T follicular helper cell (primary cell): ENCODE measurements at places on chromosomes 2 and 18.
A peak's percentile ranks its signal among the peaks of the same experiment; 100 is the strongest.

- DNase-seq: no peak
Observed at GRCh38 chr18:3380384-3380961, 69.5 kb upstream of the TGIF1 start.

DNA sequence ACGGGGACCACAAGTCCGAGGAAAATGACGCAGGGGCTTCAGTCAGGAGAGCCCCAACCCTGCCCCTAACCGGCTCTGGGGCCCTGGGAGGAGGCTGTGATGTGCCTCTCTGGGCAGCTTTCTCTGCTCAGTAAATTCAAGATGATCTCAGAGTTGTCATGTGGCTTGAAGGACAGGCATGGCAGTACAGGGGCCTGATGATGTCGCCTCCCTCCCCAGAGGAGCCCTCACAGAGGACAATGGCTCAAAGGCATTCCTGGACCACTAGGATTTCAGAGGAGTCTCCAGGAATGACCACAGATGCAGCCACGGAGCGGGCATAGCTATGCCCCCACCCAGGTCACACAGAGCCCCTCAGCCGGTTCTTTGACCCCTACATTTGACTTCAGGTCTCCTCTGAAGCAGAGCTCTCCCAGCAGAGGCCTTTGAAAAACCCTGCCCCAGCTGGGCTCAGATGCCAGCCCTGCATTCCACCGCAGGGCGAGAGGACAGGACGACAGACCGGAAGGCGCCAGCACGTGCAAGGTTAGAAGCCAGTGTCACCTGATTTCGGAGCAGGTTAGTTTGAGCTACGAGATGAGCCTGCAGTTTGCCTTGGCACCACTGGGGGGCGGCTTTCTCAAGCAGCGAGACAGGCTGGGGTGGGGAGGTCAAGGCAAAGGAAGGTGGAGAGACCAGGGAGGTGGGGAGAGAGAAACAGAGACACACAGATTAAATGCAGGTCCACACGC lies 39.2 kb downstream of the BIN1 start:
- peak; percentile 36 for DNase-seq

DNA sequence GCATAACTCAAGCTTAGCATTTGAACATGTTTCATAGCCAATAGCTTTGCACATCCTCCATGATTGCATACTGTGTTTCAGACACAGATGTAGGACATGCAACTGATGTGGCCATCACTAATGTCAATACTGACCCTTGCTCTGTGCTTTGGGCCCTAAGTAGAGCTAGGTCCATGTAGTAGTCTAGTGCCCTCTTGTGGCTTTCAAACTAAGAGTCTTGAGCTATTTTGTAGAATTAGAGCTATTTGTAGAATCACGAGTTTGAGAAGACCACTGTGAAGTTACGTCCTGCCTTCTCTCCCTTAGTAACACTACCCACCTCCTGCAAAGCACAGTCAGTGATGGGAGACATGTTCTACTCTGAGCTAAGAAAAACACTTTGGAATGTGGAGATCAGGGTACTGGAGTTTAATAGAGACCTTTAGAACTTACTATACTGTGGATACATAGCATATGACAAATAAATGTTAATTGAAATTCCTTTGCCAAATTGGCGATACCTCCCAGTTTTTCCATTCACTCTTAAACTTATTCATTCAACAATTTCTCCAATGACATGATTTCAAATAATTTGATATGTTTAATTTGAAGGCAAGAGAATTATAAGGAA lies 306.5 kb upstream of the TNP1 start:
- no peak for DNase-seq

DNA sequence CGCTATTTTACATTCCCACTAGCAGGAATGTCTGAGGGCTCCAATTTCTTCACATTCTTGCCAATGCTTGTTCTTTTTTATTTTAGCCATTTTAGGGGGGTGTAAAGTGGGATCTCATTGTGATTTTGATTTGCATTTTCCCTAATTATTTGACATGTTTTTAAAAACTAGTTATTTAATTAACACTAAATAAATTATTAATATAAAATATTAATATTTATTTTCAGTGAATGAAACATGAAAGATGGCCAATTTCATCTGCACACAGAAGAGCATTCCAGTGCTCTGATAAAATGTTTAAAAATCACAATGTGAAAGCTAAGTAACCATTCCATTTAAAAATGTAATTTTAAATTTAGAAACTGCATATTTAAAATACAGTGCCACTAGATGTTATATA lies 322.2 kb upstream of the ZNF521 start:
- DNase-seq: no peak

- no peak for DNase-seq
Observed at GRCh38 chr2:187395276-187396015, 52.6 kb downstream of the CALCRL start.

- DNase-seq: no peak
Observed at GRCh38 chr2:215532844-215533243, 97.0 kb upstream of the FN1 start.

- no peak for DNase-seq
Observed at GRCh38 chr2:187783446-187783845, 229.2 kb upstream of the TFPI start.

DNA sequence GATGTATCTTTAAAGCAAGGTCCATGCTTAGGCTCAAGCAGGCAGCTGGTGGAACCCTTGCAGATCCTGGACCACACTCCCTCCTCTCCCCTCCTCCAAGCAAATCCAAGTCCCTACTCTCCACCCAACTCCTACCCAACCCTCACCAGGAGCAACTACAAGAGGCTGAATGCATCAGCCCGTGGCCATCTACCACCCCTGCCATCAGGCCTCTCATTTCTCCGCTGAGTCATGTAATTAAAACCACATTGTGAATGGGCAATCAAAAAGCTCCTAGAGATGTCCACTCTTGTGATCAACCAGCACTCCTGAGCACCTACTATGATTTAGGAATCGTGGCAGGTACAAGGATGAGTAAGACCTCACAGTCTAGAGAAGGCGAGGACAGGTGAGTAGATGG lies 142.2 kb upstream of the CAPN13 start:
- no peak for DNase-seq

- no peak for DNase-seq
Observed at GRCh38 chr18:22739789-22740188, 193.3 kb upstream of the RBBP8 start.

GRCh38 chr2:31764169-31764568 lies 183.4 kb upstream of the SRD5A2 start:
- DNase-seq: no peak

- DNase-seq: no peak
Observed at GRCh38 chr2:129936334-129936934, 43.0 kb upstream of the RAB6C start.

GRCh38 chr2:123747326-123747725 lies 277.8 kb upstream of the CNTNAP5 start:
- DNase-seq: no peak

- no peak for DNase-seq
Observed at GRCh38 chr2:105842555-105842954, 97.8 kb downstream of the NCK2 start.

- DNase-seq: no peak
Observed at GRCh38 chr2:231342061-231342711, 53.3 kb upstream of the B3GNT7 start.

- DNase-seq: no peak
Observed at GRCh38 chr2:219522111-219523030, 8.1 kb downstream of the ASIC4 start.

GRCh38 chr18:5772306-5773105 lies 122.8 kb downstream of the TMEM200C start:
- DNase-seq: no peak

DNA sequence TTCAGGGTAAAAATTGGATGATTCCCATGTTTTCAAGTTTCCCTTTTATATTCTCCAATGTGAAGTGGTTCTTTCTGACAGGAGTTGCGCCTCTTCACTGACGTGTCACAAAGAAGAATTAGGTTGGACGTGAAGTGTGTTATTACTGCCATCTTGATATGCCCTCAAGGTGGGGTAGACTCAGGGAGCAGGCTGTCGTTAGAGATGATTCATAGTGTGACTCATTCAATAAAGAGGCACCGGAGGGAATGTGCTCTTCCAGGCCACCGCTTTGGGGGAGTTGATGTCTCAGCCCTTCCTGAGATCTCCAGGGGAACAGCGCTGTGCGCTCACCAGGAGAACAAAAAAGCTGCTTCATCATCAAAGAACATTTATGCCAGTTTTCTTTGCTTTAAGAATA lies 3.6 kb upstream of the DGKD start:
- no peak for DNase-seq

- DNase-seq: peak; percentile 77
Observed at GRCh38 chr2:70964596-70965386, 13.6 kb upstream of the ANKRD53 start.

DNA sequence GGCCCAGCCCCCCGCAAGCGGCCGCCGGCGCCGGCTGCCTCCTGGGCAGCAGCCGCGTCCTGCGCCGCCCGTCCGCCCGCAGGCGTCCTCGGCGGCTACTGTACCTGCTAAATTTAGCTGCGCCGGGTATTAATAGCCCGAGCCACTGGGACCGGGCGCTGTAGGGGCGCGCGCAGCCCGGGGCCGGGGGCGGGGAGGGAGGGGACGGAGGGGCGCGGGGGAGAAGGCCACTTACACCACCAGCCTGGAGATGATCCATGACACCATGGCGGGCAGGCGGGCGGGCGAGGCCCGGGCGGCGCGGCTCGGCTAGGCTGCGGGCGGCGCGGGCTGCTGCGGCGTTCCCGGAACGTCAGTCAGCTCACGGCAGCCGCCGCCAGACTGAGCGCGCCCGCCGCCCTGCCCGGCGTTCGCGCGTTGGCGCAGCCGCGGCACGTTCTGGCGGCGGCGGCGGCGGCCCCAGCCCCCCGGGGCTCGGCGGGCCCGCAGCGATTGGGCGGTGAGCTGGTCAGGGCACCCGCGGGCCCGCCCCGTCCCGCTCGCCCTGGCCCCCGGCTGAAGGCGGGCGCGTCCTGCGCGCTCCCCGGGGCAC lies at the start of gene REEP1:
TSS of gene REEP1 (minus strand) at position 383 of the 592 bp plus-strand sequence. CDS start at position 267, 116 bp downstream.
- no peak for DNase-seq
